ENCODE measurements at places on chromosomes 11 and 22.

GRCh38 chr22:50242406-50242949 is 2.3 kb downstream of the TUBGCP6 start:
- no peak for DNase-seq

GRCh38 chr11:70205049-70205725 is 2.1 kb downstream of the FADD start:
- no peak for DNase-seq

GRCh38 chr11:120633616-120634393 is 122.3 kb downstream of the GRIK4 start:
- no peak for DNase-seq

DNA sequence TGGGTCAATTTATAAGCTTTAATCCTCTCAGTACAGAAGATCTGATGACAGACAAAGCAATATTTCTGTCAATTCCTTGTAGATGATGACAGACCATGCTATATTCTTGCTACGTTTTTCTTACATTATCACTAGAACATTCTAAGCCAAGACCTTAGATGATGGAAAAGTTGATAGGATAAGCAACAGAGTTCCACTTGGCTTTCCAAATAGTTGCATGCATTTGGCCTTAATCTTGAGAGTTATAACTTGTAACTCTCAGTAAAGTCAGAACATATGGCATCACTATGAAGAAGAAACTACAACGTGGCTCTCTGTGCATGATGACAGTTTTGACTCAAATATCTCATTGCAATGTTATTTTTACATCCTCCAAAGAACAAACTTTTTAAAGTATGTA is 544.3 kb upstream of the LRRC4C start:
- no peak for DNase-seq

DNA sequence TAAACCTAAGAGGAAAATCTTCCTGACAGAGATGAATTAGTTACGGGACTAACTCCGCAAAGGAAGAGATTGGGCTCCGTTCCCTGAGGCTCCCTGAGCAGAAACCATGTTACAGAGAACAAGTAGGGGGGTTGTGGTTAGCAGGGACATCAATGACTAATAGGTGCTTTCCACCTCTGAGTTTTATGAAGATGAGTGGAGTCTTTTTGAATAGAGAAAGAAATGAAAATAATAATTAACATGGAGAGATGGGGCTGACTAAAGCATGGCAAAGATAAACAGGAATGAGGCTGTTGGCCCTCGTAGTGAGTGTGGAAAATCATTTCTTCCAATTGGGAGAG is 47.5 kb upstream of the PICALM start:
- no peak for DNase-seq

- DNase-seq, result no peak
Observed at GRCh38 chr11:61369372-61370348, 7.5 kb downstream of the TMEM138 start.

GRCh38 chr22:19815093-19815822 is 39.4 kb downstream of the GNB1L start:
- DNase-seq, result no peak

DNA sequence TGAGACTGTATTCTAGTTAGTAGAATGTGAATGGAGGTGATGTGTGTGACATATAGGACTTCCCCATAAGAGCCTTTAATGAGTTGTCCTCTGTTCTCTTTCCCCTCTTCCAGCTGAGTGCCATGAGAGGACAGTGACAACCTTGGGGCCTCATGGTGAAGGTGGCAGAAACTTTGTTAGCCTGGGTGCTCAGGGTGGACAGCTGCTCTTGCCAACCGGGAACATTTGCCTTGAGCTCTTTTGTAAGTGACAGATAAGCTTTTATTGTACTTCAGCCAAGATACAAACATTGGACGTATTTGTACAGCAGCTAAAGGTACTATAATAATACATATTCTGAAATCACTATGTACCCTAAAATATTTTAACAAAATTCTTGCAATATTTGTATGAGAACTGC is 33.0 kb upstream of the PLET1 start:
- no peak for DNase-seq

- no peak for DNase-seq
Observed at GRCh38 chr11:120977266-120978137, 46.4 kb upstream of the TBCEL start.

GRCh38 chr11:24457985-24458384 is 38.9 kb upstream of the LUZP2 start:
- no peak for DNase-seq

- no peak for DNase-seq
Observed at GRCh38 chr22:17888855-17889254, 114.6 kb upstream of the BID start.

DNA sequence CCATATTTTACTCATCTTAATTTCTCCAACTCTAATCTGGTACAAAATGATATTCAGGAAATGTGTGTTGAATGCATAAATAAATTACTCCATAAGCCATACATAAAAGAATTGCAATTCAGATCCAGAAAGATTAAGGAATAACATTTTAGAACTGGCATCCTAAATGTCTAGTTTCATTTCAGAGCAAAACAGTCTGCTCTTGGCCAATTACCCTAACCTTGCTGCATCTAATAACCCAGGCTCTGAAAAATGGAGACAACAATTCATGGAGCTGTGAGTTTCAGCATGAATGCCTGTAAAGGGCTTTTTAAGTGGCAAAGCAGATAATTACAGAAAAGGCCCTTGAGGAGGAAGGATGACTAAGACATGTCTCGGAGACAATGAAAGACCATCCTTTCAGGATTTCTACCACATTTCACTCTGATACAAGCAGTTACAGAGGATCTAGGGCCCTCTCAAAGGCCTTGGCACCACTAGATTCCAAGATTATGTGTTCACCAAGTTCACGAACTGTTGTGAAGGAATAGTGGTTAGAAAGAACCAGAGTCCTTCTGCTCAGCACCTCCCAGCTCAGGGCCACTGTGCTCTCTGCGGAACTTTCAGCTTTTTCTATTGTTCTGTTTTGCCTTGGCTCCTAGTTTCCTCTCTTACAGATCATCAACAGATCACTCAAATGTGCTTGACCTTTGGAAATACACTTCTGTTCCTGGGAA is 157.6 kb upstream of the BLID start:
- DNase-seq, result no peak

GRCh38 chr22:19599626-19600243 is 75.5 kb upstream of the CLDN5 start:
- DNase-seq, result no peak

GRCh38 chr22:20621162-20621561 is 113.8 kb downstream of the MED15 start:
- DNase-seq, result no peak

DNA sequence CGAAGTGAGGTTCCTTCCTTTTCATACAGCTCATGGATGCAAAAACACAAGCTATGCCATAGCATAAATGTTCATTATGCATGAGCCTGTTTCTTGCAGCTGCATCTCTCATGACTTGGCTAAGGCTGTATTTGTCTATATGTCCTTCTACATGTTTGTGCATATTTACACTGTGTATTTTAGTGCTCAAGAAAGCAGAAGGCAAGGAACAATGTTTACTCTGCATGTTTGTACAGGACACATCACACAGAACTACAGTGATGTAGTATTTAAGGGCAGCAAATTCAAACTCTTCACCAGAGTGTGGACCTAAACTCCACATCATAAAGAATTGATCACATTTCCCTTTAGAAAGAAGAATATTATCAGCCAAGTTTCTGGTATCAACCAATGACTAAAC is 170.3 kb downstream of the CADM1 start:
- DNase-seq, result no peak

- DNase-seq, result no peak
Observed at GRCh38 chr22:38273135-38273826, 471 bp upstream of the TMEM184B start.

DNA sequence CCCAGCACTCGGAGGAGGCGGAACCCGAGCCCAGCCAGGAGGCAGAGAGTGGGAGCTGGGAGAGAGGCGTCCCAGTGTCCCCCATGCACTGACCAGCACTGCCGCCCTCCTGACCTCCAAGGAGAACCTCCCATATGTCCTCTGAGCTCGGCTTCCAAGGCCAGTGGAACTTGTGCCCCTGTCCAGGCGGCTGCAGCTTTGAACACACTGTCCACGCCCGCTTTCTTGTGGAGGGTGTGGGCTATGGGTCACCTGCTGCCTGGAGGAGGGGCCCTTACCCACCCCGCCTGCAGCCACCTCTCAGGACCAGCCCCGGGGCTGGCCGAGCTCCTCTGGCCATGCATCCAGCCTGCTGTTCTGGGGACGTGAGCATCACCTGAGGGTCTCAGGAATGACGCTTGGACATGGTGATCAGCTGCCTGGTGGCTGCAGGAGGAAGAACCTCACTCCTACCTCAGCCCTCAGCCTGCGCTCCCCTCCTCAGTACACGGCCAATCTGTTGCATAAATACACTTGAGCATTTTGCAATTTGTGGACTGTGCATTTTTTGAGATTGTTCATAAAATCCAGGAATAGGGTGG is 22.2 kb upstream of the MUC5B start:
- no peak for DNase-seq

DNA sequence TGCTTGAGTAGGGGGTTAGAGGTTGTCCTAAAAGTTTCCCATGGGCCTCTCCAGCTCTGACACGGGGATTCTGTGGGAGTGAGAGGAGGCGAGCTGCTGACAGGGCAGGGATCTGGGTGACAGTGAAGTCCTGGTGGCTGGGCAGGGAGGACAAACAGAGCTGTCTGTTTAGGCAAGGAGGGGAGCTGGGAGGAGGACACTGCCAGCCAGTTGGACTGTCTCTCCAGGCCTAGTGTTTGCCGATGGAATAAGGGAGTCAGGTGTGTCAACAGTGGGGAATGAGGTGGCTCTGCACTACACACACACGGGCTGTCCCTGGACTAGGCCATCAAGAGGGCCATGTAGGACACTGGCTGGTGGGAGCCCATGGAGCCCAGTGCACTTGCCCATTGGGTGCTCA is 20.6 kb upstream of the SYT7 start:
- DNase-seq, result no peak

DNA sequence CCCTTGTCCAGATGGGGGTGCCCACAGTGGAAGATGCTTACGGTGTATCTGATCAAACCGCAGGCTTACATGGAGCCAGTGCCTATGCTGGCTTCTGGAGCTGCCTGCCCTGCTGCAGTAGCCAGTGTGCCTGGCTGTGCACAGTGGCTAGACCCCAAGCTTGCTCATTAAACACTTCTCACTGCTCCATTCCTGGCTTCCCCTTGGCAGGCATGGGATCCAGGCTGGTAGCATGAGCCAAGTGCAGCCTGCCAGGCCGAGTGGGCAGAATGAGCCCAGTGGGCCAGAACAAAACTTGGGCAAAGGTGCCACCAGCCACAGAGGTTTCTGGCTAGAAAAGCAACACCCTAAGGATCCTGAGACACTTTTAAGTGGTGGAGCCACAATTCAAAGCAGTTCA is 55.4 kb upstream of the B3GNT6 start:
- DNase-seq, result no peak

- DNase-seq, result no peak
Observed at GRCh38 chr22:35432228-35432905, 32.4 kb downstream of the MCM5 start.

- DNase-seq, result no peak
Observed at GRCh38 chr11:112013497-112014164, 11.6 kb upstream of the DLAT start.

DNA sequence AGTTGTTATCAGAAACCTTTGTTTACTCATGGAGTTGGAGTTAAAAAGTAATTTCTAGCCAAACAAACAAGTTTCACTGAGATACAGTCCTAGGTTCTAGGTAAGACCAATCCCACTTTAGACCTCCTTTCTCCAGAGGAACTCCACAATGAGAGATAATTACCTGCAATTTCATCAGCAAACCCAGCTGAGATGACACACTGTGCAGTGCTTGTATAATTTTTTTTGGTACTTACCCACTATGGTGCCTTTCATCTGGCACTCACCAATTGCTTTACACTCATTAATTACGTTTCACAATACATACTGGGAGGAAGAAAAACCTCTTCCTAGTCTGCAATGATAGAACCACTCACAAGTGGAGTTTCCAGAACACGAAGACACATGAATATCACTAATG is 1.8 kb upstream of the MUC15 start:
- DNase-seq, result no peak

GRCh38 chr11:44172966-44173365 is 77.5 kb downstream of the EXT2 start:
- DNase-seq, result no peak

DNA sequence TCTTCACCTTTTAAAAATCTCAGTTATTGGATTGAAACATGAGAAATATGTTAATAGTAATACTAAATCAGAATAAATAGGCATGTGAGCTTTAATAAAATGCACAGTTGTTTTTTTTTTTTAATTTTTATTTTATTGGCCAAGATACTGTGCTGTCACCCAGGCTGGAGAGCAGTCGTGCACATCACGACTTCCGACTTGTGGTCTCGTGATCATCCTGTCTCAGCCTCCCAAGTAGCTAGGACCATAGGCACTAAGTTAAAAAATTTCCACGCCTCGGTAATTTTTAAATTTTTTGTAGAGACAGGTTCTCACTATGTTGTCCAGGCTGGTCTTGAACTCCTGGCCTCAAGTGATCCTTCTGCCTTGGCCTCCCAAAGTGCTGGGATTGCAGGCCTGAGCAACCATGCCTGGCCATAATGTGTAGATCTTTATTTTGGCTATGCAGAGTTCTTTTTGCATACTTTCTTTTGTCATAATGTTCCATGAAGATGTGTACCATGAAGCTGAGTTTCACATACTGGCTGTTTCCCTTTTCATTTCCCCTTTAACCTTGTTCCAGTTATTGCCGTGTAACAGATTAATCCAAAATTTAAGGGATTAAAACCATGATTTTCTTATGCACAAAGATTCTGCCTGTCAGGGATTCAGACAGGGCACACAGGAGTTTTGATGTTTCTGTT is 16.0 kb downstream of the CAPRIN1 start:
- DNase-seq, result no peak

GRCh38 chr11:95148406-95148805 is 58.8 kb downstream of the ENDOD1 start:
- no peak for DNase-seq

DNA sequence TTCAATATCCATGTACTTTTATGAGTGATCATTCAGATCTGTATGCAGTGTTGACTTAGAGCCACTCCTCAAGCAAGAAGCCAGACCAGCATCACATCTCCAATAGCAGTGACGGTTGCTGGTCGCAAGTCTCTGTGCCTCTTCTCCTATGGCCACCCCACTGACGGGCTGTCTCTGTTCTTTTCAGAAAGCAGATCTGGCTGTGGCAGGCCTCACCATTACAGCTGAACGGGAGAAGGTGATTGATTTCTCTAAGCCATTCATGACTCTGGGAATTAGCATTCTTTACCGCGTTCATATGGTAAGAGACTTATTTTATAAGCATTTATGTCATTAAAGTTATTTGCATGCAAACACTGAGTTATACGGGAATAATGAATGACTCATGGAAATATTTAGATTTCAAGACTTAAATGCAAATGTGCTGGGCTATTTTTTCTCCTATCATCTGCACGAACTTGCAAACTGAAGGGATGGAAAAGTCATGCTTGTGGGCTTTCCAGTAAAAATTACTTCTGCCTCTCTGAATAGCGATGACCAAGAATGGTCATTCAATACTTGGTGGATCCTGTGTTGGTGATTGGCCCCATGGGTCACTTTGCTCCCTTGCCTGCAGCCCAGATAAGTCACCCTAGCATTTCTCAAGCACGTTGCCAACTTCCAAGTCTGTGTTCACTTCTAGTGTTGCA is 83.6 kb upstream of the TBCEL start:
- DNase-seq, result no peak
